ENCODE measurements at places on chromosomes 7 and 10.

DNA sequence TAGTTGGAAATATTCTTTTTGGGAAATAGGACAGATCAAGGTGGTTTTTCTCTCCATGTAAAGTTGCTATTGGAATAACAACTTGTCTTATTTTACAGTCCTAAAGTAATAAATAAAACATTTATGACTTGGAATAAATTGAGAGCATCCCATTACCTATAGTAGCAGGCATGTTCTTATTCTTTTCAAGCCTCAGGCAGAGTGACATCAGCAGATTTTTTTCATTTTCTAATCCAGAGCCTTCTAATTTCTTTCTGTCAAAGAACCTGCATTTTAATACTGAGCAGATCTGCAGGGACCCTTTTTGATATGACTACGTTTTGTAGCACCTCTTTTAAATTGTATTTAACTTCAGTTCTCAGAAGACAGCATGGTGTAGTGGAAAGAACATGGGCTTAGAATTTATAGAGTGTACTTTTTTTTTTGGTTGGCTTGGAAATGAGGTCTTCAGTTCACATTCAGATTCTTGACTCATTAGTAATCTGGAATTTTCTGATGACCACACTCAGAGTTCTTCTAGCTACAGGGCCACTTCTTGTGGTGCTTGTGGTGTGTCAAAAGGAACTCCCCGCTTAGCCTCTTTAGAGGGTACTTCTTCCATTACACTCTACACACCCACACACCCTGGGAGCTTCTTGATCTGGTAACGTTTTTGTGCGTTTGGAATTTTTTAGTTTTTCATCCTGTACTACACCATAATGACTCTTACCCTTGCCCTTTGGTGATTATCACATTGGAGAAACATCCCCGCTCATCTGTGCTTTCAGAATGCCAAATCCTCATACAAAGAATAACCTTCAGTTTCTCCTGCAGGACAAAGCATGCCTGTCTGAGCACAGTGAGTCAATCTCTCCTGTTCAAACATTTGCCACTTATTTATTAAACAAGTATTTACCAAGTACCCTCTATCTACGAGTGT lies 34.6 kb downstream of the AGK start:
- peak; percentile 16 for DNase-seq

- peak; percentile 61 for DNase-seq
These were observed 2.2 kb downstream of the TBATA start for GRCh38 chr10:70782746-70783680.

DNA sequence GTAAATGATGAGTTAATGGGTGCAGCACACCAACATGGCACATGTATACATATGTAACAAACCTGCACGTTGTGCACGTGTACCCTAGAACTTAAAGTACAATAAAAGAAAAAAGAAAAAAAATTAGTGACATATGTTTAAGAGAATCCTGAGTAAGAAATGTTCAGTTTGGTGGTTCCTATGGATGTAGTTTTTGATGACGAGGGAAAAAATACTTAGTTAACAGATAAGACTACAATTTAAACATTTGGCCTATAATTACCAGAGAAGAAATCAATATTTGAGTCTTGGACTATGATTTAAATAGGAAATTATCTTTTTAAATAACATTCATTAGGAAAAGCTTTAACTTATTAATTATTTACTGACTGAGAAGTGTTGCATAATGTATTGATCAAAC lies 39.2 kb upstream of the SLC26A3 start:
- DNase-seq, result no peak

DNA sequence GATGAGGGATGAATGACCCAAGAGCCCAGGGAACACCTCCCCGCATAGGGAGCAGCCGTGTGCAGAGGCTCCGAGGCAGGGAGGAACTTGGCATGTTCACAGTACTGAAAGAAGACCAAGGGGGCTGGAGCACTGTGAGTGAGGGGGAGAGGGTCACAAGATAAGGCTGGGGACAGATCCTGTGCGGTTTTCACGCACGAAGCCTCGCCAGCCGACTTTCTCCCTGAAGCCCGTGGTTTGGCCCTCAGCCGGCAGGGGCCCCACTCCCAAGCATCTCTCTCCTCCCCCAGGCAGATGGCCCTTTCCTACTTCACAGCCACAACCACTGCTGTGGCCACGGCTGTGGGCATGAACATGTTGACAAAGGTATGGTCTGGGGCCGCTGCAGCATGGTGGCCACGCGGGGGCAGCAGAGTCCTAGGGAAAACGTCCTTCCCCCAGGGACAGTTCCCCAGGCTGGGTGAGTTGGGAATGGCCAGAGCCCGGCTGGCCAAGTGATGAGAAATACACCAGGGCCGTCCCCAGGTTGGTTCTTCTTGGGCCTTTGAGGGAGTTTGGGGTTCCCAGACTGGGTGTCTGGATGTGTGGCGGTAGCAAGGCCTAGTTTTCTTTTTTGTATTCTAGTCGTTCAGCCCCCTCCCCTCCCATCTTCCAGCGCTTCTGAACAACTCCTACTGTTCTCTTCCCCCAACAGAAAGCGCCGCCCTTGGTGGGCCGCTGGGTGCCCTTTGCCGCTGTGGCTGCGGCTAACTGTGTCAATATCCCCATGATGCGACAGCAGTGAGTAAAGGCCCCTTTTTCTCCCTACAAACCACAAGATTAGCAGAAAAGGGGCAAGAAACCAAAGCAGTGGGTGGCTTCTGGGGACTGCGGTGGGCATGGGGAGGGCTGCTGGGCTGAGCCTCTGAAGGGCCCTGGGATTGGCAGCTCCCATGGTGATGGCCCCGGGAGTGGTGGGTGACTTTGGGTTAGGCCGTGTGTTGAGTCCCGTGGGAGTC lies 14.4 kb upstream of the WBP1L start:
- DNase-seq, result peak; percentile 80

DNA sequence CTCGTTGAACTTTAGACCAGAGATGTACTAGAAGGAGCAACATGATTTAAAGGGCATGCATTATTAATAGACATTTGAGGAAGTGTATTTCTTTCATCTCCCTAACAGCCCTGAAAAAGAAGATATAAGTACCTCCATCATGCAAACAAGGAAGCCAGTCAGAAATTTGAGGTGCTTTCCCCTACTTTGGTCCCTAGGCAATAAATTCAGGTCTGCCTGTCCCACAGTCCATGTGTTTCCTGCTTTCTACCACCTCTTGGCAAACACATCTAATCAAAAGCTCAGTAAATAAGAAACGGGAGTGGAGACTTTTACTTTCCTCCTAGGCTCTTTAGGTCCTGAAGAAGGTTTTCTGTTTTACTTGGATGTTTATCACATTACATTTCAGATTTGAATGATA lies 5.2 kb upstream of the SEMA3C start:
- peak; percentile 15 for DNase-seq

DNA sequence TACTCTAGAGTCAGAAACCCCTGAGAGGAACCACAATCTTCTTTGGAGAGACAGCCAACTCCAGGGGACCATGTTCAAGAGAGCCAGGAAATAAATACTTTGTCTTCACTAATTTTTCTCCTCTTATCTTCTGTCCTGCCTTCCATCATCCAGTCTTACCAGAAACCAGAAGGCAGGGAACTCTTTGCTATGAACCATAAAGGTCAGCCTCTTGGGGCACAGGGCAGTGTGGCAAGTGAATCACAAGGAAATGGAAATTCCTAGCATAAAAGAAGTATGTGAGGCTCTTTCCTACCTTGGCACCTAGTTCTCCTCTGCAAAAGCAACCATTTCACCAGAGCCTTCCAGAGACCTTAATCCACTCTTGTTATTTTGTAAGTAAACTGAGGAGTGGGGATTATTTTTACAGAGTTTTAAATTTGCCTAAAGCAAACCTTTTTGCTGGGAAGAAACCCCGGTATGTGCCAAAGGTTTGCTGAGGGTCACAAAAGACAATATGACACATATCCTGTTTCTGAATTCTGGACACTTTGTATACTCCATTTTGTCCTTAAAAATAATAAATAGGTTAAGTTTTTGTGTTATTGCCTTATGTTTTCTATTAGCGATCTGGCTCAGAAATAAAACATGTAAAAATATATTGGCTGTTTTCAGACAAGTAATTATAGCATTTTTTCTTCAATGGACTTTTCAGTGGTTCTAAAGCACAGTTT lies 87.1 kb downstream of the ADAM22 start:
- no peak for DNase-seq
